Posterior cingulate gyrus (tissue), 11 donors: ENCODE measurements at places on chromosomes 6 and 20.

GRCh38 chr6:31197559-31198305 lies 27.2 kb upstream of the POU5F1 start:
- DNase-seq, result peak; percentile 68

- DNase-seq, result no peak
These were observed 23.1 kb downstream of the PSMG4 start for GRCh38 chr6:3281631-3282475.

DNA sequence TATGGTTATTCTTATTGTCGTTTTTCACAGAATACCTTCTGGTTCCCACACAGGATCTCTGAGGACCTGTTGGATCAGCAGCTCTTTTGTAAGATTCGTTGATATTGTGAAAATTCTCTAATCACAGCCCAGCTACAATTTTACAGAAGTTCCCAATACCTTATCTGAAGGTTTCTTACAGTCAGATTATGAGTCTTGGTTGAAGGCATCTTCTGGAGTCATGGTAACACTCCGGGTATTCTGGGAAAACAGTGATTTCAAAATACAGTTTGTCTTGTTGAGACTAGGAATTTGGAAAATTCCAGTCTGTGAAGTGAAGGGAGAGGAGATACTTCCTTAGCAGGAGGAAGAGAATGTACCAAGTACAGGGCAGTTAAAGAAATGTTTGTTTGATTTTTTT lies 22.2 kb upstream of the HLA-C start:
- DNase-seq, result no peak

- DNase-seq, result no peak
These were observed 81.1 kb downstream of the CD40 start for GRCh38 chr20:46199198-46199597.

DNA sequence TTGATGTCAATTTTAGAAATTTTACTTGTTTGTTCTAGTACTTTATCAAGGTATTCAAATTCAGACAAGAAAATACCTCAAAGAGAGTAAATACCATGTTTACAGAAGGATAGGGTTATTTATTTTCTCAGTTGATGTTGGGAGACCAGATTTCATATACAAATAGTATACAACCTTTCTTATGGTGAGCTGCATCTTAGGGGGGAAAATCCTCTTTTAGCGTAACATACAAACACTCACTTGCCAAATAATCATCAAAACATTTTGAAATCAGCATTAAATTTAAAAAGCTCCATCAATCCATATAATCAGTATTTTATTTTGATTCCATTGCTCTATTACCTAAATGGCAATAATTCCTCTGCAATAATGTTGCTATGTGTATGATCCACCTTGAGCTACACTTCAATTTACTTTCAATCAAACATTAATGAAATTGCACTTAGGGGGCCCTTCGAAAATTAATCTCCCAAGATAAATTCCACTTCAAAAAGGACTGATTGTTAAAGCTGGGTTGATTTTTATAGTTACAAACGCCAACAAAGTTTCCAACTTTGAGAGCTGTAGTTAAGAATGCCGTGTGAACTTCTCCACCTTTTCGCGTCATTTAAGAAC lies 2.2 kb downstream of the NKX2-4 start:
- DNase-seq, result no peak

DNA sequence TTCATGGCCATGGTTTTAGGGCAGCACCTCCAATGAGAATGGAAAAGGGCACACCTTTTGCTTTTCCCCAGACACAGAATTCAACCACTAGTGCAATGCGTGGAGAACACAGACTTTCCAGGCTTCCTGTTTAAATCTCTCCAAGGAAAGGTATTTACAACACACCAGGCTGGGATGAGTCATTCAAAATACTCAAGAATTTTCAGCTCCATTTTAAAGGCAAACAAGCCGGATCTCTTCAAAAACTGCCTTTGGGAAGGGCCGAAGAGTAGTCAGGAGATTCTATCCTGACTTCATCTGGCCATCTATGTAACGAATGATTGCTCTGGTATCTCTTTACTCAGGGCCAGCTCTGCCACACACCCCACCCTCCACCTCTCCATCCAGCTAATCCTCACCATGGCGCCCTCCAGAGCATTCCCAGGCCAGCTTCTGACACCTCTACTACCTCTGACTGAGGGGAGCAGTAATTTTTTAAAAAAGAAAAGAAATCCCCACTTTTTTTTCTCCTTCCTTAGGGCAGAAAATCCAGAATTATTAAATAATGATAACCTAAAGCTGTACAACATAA lies 254.6 kb downstream of the LY86 start:
- DNase-seq, result no peak

- no peak for DNase-seq
These were observed 193.4 kb upstream of the PRDM1 start for GRCh38 chr6:105892577-105893262.

GRCh38 chr20:23156842-23157423 lies 70.8 kb upstream of the CD93 start:
- no peak for DNase-seq

DNA sequence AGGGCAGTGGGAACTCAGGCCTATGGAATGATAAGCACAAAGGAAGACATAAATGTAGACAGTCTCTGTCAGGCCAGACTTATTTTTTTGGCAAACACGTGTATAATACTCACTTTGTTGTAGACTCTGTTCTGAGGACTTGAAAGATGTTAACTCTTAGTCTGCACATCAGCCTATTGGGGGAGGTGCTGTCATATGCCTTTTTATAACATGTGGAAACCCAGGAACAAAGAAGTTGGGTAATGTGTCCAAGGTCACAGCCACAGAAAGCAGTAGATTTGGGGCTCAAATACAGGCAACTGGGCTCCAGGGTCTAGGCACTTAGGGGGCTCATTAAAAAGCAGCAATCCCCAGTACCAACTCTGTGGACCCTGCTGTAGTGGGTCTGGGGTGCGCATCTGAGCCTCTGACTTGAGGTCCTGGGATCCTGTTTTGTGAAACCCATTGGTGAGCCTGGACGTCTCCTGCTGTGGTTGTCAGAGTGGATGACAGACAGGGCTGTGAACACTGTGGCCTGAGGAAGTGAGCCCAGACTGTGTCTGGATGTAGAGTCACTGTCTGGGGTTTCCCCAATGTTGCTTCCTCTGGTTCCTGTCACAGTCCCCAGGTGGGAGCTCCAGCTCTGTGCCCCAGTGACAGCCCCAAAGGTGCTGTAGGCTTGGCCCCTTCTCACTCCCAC lies 50.0 kb downstream of the CDH26 start:
- DNase-seq, result no peak

GRCh38 chr6:130167655-130168054 lies 55.1 kb downstream of the SAMD3 start:
- no peak for DNase-seq

GRCh38 chr6:72425003-72425681 lies 196.7 kb upstream of the KCNQ5 start:
- DNase-seq, result no peak

DNA sequence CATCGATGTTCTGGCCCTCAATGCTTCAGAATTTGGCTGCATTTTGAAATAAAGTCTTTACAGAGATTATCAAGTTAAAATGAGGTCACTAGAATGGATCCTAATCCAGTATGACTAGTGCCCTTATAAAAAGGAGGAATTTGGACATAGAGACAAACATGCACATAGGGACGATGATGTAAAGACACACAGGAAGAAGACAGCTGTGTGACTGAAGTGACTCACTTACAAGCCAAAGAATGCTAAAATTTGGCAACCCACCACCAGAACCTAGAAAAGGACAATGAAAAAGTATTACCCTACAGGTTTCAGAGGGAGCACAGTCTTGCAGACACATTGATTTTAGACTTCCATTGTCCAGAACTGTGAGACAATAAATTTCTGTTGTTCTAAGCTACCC lies 322.8 kb upstream of the GJE1 start:
- no peak for DNase-seq

GRCh38 chr6:90939906-90940305 lies 353.0 kb upstream of the MAP3K7 start:
- no peak for DNase-seq

- no peak for DNase-seq
These were observed 55.1 kb downstream of the KIAA0408 start for GRCh38 chr6:127404133-127404532.

- no peak for DNase-seq
These were observed 867 bp upstream of the AKAP7 start for GRCh38 chr6:131134220-131134979.

- DNase-seq, result no peak
These were observed 27.3 kb upstream of the ABCC10 start for GRCh38 chr6:43399932-43400487.

- DNase-seq, result no peak
These were observed 967 bp downstream of the SMPDL3A start for GRCh38 chr6:122790028-122790422.

DNA sequence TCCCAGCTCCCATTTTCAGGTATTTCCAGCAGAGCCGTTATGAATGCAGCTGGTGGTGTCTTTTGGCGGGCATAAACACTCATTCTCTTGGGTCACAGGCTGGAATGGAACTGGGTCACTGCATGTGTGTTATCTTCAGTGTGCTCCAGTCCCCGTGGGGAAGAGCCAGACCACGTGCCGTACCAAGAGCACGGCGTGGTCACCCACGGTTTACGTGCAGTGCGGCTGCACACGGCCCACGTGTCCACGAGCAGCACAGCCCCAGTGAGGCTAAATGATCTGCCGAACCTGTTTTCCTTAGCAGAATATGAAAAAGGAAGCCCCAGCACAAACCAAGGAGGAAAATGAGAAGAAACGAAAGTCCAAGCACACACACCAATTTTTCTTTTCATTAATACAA lies 121.5 kb downstream of the IRF4 start:
- DNase-seq, result peak; percentile 61

GRCh38 chr6:68637071-68637470 lies 2.0 kb downstream of the ADGRB3 start:
- DNase-seq, result no peak

- no peak for DNase-seq
These were observed 52.5 kb downstream of the MMUT start for GRCh38 chr6:49410564-49410963.
